ENCODE measurements at places on chromosomes 7 and 10. TPM values are rescaled to one million over a fixed set of nuclear protein-coding genes. Genes with fewer than 3 reads are reported as not detected.

Gene ADGRA1
- 0.02 TPM for polyA plus RNA-seq

Gene CTNNA3
- polyA plus RNA-seq = 0.27 TPM

DNA sequence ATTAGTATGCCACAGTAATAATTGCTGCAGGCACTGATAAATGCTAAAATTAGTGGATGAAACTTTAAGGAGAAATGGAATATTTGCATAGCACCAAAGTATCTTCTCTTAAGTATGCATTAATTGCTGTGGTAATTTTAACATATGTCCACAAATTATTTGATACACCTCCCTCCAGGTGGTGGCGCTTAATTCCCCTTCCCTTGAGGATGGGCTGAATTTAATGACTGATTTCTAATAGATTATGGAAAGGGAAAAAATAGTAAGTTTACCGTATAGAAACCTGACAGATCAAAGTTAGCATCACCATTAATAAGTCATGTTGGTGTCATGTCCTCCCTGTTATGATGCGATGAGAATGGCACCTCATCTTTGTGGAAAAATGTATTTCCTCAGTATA lies 519.2 kb downstream of the TFEC start:
- H3K36me3 ChIP-seq = no peaks in the 10 kb centered on the region
- no peak for DNase-seq
- H3K4me3 ChIP-seq = no peak overlapping the region
- no peak overlapping the region for H3K27ac ChIP-seq
- no peaks in the 10 kb centered on the region for H3K27me3 ChIP-seq
- H3K4me1 ChIP-seq = no peaks in the 10 kb centered on the region

DNA sequence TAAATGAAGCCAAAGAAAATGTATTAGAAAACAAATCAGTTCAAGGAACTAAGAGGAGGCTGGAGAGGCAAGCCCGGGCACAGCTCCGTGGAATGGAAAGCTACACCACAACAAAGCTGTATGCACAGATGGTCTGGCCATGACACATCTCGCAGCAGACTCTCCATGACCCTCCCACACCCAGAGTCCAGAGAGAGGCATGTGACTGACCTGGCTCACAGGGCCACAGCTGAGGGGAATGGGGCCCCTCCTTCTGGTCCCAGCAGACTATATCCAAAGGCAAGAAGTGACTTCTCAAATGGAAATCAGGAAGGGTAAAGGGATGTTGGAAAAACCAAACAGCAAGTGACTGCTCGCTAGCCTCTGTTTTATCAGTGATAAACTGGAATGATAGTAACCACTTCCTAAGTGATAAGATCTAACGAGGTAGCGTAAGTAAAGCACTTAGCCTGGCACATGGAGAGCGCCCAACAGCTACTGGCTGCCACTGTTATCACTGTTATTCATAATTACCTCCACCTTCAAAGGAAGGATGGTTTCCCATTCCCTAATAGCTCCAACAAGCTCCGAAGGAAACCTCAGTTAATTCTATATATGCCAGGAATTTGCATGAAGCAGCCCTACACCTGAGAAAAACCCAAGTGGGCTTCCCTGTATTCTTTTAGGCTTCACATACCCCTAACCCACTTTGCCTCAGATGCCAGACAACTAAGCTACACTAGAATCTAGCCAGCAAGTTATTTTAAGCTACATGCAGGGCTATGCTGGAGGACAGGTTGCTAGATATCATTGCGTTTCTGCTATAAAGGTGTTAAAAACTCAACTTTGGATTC lies 8.4 kb downstream of the OSBPL3 start:
- no peak overlapping the region for H3K4me3 ChIP-seq
- H3K27me3 ChIP-seq = no peaks in the 10 kb centered on the region
- H3K4me1 ChIP-seq = peaks cover 11% of the 10 kb centered on the region
- DNase-seq = no peak
- no peaks in the 10 kb centered on the region for H3K36me3 ChIP-seq

- H3K4me3 ChIP-seq = no peak overlapping the region
- H3K4me1 ChIP-seq = peaks cover 4% of the 10 kb centered on the region
- H3K27me3 ChIP-seq = no peaks in the 10 kb centered on the region
Observed at GRCh38 chr7:135242096-135242684, 8.6 kb downstream of the STRA8 start.

DNA sequence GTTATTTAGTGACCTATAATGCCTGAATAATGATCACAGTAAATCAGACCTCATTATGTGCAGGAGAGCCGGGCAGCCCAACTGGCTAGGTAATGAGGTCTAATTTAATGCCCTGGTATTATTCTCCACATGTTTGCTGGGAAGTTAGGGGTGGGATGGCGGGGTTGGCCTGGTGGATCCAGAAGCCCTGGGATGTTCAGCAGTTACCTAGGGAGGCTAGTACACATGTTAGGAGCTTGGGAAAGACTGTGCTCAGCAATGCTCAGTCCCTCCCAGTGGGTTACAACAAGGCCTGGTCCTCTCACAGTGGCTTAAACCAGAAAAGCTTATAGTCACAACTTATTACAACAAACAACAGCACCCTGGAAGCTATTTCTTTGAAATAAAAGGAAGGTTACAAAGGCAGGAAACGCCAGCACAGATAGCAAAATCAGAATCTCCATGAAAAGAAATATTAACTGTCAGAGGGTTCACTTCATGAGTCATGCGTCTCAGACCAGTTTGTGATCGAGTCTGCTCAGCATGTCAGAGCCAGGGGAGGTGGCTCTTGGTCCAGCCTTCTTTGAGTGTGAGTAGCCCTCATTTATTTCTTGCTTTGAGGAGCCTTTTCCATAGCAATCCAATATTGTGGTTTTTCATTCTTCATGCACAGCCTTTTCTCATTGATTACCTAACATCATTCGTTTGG lies 418.6 kb upstream of the NPVF start:
- H3K27ac ChIP-seq = no peak overlapping the region
- H3K4me1 ChIP-seq = no peaks in the 10 kb centered on the region
- no peak overlapping the region for H3K4me3 ChIP-seq

DNA sequence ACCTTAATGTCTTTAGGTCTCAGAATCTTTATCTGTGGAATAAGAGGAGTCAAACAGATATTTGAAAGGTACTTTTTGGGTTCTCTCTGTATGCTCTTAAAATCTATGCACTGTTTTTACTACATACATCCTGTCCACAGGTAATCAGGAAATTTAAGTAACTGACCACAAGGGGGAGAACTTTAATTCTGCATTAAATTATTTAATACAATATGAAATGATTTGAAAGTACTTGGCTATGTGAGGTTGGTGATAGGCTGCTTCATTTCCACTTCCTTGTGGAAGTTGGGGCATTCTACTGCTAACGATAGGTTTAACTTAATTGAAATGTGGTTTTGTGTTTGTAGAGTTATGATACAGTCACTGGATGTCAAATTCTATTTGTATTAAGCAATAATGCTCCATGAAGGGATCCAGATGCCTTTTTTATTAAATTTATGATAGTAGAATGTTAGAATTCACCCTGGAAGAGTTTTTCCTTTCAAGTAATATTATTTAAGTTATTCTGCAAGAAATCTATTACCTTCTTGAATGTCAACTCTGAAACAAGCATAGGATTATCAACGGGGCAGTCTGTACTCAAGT lies 6.0 kb downstream of the TEX47 start:
- H3K4me1 ChIP-seq = no peaks in the 10 kb centered on the region
- no peaks in the 10 kb centered on the region for H3K36me3 ChIP-seq
- H3K27me3 ChIP-seq = no peaks in the 10 kb centered on the region
- no peak for DNase-seq
- no peak overlapping the region for H3K27ac ChIP-seq

DNA sequence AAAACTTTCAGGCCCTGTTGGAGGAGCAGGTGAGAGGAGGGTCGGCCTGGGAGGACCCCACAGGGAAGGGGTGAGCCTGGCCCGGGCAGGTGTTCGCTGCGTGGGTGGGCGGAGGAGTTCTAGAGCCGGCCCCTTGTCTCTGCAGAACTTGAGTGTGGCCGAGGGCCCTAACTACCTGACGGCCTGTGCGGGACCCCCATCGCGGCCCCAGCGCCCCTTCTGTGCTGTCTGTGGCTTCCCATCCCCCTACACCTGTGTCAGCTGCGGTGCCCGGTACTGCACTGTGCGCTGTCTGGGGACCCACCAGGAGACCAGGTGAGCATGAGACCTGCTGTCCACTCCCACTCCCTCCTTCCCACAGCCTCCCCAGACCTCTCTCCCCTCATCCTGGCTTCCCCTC lies 5.6 kb downstream of the ZNHIT1 start:
- DNase-seq = no peak
- H3K4me3 ChIP-seq = no peak overlapping the region
- peaks cover 6% of the 10 kb centered on the region for H3K4me1 ChIP-seq
- no peaks in the 10 kb centered on the region for H3K27me3 ChIP-seq

- no peak for DNase-seq
- H3K4me3 ChIP-seq = no peak overlapping the region
- no peaks in the 10 kb centered on the region for H3K4me1 ChIP-seq
- H3K36me3 ChIP-seq = no peaks in the 10 kb centered on the region
Observed at GRCh38 chr7:30893357-30893756, 18.3 kb upstream of the AQP1 start.

- peak overlapping the region; percentile 96 for H3K27ac ChIP-seq
- H3K4me1 ChIP-seq = peaks cover 24% of the 10 kb centered on the region
- DNase-seq = peak; percentile 68
- H3K27me3 ChIP-seq = no peaks in the 10 kb centered on the region
Observed at GRCh38 chr7:99624484-99624883, 7.7 kb downstream of the ZSCAN25 start.

GRCh38 chr10:86756511-86757112 lies at the start of gene BMPR1A:
TSS of gene BMPR1A (plus strand) at chr10:86756619. CDS start at chr10:86876019, 119,400 bp downstream.
- no peaks in the 10 kb centered on the region for H3K36me3 ChIP-seq

DNA sequence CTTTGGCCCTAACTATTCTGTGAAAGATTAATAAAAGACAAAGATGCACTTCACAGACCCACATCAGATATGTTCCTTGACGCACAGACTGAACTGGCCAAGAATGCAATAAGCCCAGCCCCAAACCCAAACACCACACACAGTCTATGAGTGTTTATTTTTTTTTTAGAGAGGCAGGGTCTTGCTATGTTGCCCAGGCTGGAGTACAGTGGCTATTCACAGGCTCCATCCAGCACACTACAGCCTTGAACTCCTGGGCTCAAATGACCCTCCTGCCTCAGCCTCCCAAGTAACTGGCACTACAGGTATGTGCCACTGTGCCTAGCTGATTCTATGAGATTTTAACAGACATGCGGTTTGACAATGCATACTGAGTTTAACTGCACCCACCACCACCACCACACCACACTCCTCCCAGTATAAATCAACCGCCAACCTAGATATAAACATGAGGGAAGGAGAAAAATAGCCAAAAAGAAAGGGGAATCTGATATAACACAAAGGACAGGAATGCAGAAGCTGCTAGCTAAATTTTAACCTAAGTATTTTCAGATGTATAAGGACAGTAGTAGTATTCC lies 35.1 kb upstream of the SLC26A3 start:
- DNase-seq = no peak
- no peaks in the 10 kb centered on the region for H3K36me3 ChIP-seq
- H3K27me3 ChIP-seq = no peaks in the 10 kb centered on the region
- no peak overlapping the region for H3K4me3 ChIP-seq
- no peaks in the 10 kb centered on the region for H3K4me1 ChIP-seq

DNA sequence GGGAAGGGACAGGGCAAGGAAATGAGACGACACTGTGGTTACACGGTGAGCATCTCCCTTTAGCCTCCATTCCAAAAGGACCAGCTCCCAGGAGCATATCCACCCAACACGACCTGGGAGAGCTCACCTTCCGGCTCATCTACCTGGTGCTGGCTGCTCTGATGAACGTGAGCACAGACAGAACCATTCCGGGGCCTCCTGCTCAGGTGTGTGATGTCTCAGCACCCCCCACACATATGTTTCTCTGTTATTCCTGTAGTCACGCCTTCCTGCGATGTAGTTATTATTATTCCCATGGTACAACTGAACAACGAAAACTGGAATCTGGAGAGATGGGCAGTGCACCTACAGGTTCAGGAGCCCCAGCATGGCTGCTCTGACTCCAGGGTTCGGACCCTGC lies 20.5 kb upstream of the GPR26 start:
- H3K36me3 ChIP-seq = no peaks in the 10 kb centered on the region
- no peaks in the 10 kb centered on the region for H3K4me1 ChIP-seq
- H3K4me3 ChIP-seq = no peak overlapping the region
- no peak overlapping the region for H3K27ac ChIP-seq

GRCh38 chr10:122514045-122514840 lies 46.3 kb upstream of the DMBT1 start:
- H3K4me1 ChIP-seq = no peaks in the 10 kb centered on the region
- no peak for DNase-seq
- no peaks in the 10 kb centered on the region for H3K36me3 ChIP-seq
- no peak overlapping the region for H3K4me3 ChIP-seq

Measured in thymus (tissue), 14 donors.